ENCODE measurements at places on chromosomes 16 and 17. TPM values are rescaled to one million over a fixed set of nuclear protein-coding genes. Genes with fewer than 3 reads are reported as not detected.

DNA sequence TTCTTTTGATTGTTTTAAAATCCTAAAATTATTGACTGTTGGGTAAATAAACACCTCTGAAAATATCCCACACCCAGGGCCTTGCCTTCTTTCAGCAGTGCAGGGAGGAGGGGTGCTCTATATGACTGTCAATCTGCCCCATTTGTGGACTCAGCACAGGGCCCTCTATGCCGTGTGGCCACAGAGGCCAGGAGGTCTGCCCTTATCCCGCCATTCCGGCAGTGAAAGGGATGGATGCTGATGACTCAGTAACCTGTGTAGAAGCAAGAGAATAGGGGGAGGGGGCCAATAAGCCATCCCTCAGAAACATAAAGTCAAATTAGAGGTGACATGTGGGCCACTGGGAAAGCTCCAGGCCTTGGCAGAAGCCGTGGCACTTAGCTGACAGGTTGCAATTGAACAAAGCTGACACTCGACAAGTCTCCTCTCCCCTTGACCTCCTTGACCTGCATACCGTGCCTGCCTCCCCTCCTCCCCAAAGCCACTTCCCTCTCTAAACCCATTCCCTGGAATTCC, 281.4 kb upstream of the DYNLRB2 start:
- no peaks in the 10 kb centered on the region for H3K27me3 ChIP-seq
- no peaks in the 10 kb centered on the region for H3K4me1 ChIP-seq
- no peak for DNase-seq

DNA sequence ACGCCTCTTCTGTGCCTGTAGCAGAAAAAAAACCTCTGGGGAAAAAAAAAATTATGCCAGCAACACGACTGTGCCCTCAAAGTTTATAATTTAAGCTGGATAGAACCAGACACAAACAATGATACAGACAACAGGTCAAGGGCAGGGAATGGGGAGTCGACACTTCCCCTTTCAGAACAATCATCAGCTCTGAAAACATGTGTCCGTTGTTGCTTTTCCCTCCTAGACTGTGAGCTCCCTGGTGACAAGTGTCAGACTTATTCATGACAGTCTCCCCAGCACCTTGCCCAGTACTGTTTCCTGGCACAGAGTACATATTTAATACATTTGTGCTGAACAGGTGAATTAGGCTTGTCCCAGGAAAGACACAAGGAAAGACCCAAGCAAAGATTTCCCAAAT, 178.3 kb downstream of the SOX9 start:
- no peak overlapping the region for H3K4me3 ChIP-seq
- no peak for DNase-seq
- H3K36me3 ChIP-seq, result no peaks in the 10 kb centered on the region
- no peak overlapping the region for H3K27ac ChIP-seq

- no peaks in the 10 kb centered on the region for H3K27me3 ChIP-seq
- no peak for DNase-seq
- no peaks in the 10 kb centered on the region for H3K36me3 ChIP-seq
- no peak overlapping the region for H3K27ac ChIP-seq
- H3K4me3 ChIP-seq, result no peak overlapping the region
- peaks cover 21% of the 10 kb centered on the region for H3K4me1 ChIP-seq
Observed at GRCh38 chr16:17457997-17458396, 12.8 kb downstream of the XYLT1 start.

DNA sequence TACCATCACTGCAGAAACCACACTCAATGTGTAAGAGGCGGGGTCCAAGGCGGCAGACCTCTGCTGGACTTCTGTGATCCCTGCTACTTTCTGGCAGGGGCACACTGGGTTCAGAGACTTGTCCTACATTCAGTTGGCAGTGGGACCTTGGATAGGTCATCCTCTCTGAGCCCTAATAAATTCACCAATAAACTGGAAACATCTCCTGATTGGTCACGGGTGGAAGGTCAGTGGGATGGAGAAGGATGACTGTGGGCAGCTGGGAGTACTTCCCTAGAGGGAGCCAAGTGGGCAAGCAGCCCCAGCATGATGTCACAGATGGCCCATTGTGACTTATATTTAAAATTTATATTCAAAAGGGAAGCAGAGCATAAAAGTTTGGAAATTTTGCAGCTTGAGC, 49.7 kb downstream of the RNF112 start:
- H3K27me3 ChIP-seq, result no peaks in the 10 kb centered on the region
- peaks cover 7% of the 10 kb centered on the region for H3K4me1 ChIP-seq
- H3K4me3 ChIP-seq, result no peak overlapping the region
- DNase-seq, result no peak
- H3K36me3 ChIP-seq, result no peaks in the 10 kb centered on the region

- H3K36me3 ChIP-seq, result no peaks in the 10 kb centered on the region
- no peaks in the 10 kb centered on the region for H3K27me3 ChIP-seq
- H3K4me1 ChIP-seq, result no peaks in the 10 kb centered on the region
- no peak overlapping the region for H3K27ac ChIP-seq
Observed at GRCh38 chr17:73623818-73624217, 20.4 kb downstream of the SDK2 start.

- H3K27me3 ChIP-seq, result no peaks in the 10 kb centered on the region
- H3K4me3 ChIP-seq, result peak overlapping the region; percentile 37
- no peaks in the 10 kb centered on the region for H3K36me3 ChIP-seq
- no peaks in the 10 kb centered on the region for H3K4me1 ChIP-seq
- H3K27ac ChIP-seq, result peak overlapping the region; percentile 97
Observed at GRCh38 chr17:75077496-75078283, 10.1 kb upstream of the SLC16A5 start.

DNA sequence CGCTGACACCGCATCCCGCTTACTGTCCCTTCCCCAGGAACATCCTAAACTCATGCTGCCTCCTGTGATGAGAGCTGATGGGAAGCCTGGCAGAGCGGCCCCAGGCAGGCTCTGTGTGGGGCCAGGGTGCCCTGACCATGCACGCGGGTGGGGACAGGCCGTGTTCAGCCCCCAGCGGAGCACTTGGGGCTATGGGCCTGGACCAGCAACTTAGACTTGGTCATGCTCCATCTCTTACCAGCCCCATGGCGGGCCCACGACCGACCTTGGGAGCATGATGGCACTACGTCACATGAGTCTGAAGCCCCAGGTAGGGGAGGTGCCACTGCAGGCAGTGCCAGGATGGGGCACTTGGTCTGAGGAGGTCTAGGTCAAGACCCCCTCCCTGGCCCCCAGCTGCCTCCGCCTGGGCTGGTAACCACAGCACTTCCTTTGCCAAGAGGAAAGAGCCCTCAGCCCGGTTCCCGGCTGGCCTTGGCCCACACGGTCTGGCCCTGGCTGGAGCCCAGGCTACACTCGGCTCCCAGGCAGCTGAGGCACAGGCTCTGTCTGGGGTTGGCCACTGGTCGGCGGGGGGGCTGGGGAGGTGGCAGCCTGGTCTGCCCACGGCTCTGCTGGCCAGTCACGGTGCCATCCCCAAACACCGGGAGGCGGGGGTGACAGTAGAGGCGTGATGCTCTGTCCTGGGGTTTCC, 25.7 kb downstream of the BAHCC1 start:
- H3K36me3 ChIP-seq, result no peaks in the 10 kb centered on the region
- no peak for DNase-seq
- no peak overlapping the region for H3K4me3 ChIP-seq
- no peaks in the 10 kb centered on the region for H3K4me1 ChIP-seq

- H3K27me3 ChIP-seq, result no peaks in the 10 kb centered on the region
- peaks cover 45% of the 10 kb centered on the region for H3K4me1 ChIP-seq
- peak overlapping the region; percentile 75 for H3K4me3 ChIP-seq
- H3K27ac ChIP-seq, result peak overlapping the region; percentile 97
Observed at GRCh38 chr17:28725660-28726225, 290 bp downstream of the TLCD1 start.

GRCh38 chr16:22312897-22313781, 15.9 kb downstream of the POLR3E start:
- no peak for DNase-seq
- H3K36me3 ChIP-seq, result peaks cover 91% of the 10 kb centered on the region
- H3K4me1 ChIP-seq, result no peaks in the 10 kb centered on the region
- H3K4me3 ChIP-seq, result no peak overlapping the region
- H3K27me3 ChIP-seq, result no peaks in the 10 kb centered on the region

TEDC2 gene
- 4.1 TPM for total RNA-seq

TLCD3B gene
- total RNA-seq, result not detected

MT1H gene
- total RNA-seq, result not detected
